ENCODE measurements at places on chromosomes 13 and 19.

GRCh38 chr19:13015361-13016223 lies 20.3 kb downstream of the NFIX start:
- DNase-seq, result no peak

- no peak for DNase-seq
These were observed 9.6 kb downstream of the ZNF426 start for GRCh38 chr19:9528757-9529336.

DNA sequence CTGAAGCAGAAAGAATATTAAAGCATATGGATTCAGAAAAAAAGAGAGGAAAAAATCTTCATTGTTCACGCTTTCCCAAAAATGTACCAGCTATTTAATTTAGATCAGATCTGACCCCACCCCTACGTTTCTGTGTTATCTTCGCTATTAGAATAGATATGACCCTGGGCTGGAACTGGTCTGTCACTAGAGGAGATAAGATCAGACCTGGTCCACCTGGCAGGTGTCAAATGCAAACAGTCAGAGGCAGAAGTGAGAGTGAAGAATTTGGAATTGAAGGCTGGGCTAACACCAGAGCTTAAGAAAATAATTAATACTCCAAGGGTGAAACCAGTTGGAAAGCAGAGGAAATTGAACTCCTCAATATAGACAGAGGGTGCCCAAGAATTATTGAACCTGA lies 30.0 kb upstream of the MBNL2 start:
- DNase-seq, result no peak

- no peak for DNase-seq
These were observed 9.1 kb downstream of the GRIN3B start for GRCh38 chr19:1009041-1009980.

DNA sequence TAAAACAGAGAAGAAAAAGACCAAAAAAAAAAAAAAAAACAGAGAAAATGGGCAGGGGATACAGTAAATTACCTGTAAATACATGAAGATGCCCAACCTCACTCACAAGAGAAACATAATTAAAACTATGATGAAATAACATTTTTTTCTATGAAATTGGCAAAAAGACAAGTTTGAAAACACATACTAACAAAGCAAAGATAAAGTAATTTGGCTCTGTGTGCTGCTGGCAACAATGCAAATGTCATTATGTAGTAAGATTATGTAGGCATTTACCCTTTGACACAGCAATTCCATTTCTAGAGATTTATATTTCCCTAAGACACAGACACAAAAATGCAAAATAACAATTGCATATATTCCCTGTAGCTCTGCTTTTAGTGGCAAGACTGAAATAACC lies 20.2 kb downstream of the ZC3H13 start:
- DNase-seq, result no peak

GRCh38 chr19:2629491-2630351 lies 72.8 kb downstream of the GNG7 start:
- no peak for DNase-seq

GRCh38 chr13:32225481-32225931 lies 89.7 kb downstream of the ZAR1L start:
- DNase-seq, result no peak

- DNase-seq, result no peak
These were observed 151.3 kb upstream of the UQCRFS1 start for GRCh38 chr19:29364224-29364726.

- DNase-seq, result no peak
These were observed 240.9 kb upstream of the MIR17HG start for GRCh38 chr13:91106565-91106964.

DNA sequence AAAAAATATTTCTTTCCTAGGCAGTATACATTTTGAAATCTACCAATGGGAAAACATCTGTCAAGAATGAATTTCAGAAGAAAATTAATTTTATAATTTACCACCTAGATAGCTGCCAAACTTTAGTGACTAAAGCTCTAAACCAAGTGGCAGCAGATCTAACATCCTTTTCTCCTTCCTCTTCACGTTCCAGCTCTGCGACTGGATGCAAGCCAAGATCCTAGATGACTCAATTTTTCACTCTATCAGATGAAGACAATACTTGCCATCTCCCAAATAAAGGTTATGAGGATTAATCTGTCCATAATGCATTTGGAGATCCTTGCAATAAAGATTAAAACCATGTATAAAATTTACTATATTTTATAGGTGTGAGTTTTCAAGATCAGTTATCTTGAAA lies 66.7 kb upstream of the MIR17HG start:
- no peak for DNase-seq

- no peak for DNase-seq
These were observed 46.1 kb upstream of the TSC22D1 start for GRCh38 chr13:44622261-44622660.

DNA sequence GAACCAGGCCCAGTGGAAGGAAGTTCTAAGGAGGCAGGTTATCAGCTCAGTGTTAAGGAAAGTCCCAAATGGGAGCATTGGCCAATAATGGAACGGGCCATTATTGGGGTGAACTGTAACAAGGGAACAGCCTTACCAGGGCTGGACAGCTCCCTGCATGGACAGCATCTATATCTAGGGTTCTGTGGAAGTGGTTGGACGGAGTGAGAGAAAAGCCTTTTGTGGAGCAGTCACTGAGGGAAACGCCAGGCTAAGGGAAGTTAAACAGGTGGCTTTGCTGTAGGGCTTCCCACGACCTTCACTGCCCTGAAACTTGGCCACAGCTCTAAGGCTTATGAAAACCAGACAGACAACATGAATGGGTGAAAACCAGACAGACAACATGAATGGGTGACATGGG lies 17.0 kb downstream of the POU2F2 start:
- no peak for DNase-seq

DNA sequence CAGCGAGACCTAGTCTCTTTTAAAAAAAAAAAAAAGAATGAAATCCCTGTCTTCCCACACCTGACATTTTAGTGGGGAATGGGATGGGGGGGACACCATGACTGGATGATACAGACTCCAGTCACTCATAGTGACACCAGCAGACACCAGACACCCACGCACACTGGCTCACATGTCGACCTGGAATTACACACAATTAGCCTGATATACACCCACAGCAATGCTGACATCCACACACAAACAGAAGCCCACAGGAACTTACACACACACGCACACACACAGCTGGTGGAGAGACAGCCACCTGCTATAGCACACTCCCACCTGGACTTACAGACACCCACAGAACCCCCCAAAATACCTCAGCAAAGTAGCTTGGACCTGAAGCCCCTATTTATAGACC lies 8.3 kb upstream of the NANOS3 start:
- DNase-seq, result no peak

- no peak for DNase-seq
These were observed 12.6 kb upstream of the LMTK3 start for GRCh38 chr19:48524221-48524620.

- DNase-seq, result no peak
These were observed 440.0 kb downstream of the KCTD12 start for GRCh38 chr13:76446191-76446590.

DNA sequence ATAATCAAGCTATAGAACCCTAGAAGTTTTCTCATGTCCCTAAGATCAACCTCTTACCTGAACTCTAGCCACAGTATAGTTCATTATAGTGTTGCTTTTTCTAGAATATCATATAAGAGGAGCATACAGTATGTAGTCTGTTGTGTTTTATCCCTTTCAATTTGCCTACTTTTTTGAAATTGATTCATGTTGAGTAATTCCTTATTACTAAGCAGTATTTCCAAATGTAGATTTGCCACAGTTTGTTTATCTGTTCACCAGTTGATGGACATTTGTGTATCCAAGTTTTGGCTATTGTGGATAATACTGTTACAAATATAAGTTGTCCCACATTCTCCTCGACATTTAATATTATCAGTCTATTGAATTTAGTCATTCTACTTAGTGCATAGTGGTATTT lies 138.0 kb downstream of the LMO7 start:
- DNase-seq, result no peak

DNA sequence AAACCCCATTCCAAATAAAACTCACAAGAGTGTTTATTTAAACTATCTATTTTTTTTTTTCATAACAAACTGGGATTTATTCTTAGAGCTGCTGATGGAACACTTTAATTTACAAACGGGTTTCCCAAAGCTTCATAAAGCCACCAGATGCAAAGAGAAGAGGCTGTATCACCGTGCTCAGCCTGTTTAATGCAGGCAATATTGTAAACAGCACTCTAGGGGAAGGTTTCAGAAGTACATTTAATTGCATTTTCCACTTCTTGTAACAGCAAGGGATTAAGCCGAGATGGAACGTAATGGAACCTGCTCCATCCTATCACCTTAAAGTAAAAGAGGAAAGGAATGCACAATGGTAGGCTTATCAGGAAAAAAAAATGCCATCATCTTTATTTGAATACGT lies 550.6 kb upstream of the ARGLU1 start:
- DNase-seq, result no peak

DNA sequence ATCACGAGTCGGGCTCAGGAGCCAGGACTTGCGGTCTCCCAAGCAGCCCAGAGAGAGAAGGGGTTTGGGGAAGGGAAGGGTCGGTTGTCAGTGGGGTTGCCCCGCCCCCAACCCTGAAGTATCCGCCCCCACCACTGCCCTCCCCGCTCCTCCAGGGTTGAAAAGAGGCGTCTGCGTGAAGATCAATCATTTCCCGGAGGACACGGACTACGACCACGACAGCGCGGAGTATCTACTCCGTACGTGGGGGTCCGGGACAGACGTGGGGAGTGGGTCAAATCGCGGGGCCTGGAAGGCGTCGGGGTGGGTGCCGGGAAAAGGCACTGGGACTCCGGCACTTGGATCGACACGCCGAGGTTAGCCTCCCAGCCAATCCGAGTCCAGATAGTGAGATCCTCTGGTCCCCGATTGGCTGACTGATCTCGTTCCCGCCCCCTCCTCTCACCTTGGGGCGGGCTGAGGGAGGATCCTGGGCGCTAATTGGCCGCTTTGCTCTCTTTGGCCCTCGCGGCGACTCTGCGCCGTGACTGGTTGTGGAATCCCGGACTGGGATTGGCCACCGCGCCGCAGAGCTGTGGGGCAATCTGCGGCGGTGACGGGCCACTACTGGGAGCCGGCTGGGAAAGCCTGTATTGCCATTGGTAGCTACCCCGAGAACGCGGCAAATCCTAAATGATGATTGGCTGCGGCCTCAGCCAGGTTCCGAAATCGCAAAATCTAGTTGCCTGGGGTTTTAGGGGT lies 13.3 kb upstream of the CACNG6 start:
- DNase-seq, result no peak

DNA sequence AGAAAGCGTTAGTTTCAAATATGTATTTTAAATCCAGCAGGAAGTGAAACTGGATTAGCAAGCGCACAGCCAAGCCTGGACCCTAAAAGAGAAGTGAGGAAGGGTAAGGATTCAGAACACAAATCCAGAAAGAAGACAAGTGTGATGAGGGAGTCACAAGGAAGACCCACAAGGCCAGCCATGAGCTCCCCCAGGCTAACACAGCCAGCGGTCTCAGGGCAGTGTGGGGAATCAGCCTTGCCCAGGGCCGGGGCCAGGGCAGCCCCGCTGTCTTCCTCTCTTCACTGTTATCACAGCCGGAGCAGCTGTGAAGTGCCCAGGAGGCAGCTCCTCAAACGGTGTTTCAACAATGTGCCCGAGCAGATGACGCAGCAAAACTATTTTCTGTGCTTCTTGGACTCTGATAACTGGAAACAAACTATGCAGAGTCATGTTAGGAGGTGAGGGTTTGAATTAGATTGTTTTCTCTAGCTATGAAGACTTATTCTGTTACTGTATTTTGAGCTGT lies 12.2 kb upstream of the CDC16 start:
- DNase-seq, result no peak

DNA sequence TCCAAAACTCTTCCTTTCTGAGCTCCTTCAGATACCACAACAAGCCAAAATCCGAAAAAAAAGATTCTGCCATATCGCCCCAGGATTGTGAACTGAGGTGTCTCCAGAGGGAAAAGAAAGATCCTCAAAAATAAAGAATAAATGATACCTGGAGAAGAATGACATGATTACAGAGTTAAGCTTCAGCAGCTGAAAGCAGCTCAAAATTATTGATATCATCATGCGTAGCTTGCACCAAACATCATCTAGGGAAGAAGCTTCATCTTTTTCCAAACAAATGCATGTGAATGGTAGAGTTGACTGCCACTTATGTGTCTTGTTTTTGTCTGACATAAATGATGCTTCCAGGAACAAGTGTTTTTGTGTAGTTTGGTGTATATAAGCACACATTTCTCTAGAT lies at the start of gene NLRP9:
Gene NLRP9, minus strand, starts transcription at position 101 of the 400 bp plus-strand sequence. Its CDS starts 28 bp downstream, at position 73.
- DNase-seq, result no peak

Measured in activated CD8-positive, alpha-beta memory T cell treated with anti-CD3 and anti-CD28 coated beads for 48 hours (primary cell).